Bone marrow (tissue), 2 donors: ENCODE measurements at places on chromosomes 11 and 22.

GRCh38 chr11:33451364-33451763 lies 194.2 kb downstream of the HIPK3 start:
- no peak for DNase-seq

- no peak for DNase-seq
Observed at GRCh38 chr11:121517996-121518395, 65.2 kb upstream of the SORL1-AS1 start.

- DNase-seq, result no peak
Observed at GRCh38 chr11:126375726-126376125, 20.2 kb downstream of the ST3GAL4 start.

DNA sequence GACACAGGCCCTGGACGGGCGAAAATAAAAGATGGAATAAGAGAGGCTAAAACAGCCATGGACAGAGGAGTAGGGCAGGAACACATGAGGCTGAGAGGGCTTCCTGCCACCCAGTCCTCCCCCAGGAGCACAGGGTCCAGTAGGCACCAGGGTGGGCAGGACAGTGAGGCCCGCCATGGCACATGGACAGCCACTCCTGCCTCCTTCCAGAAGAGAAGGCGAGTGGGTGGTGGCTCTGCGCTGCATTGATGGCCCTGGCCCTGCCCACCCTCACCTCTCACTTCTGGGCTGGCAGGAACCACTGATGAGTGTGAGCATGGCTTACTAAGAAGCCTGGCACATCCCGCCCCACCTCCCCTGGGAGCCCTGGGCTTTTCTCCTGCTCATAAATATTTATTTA lies 51.2 kb downstream of the TPBGL start:
- DNase-seq, result no peak

GRCh38 chr22:39979048-39979447 lies 15.7 kb upstream of the FAM83F start:
- DNase-seq, result no peak

- DNase-seq, result no peak
Observed at GRCh38 chr11:67392183-67392715, 463 bp downstream of the RAD9A start.

- DNase-seq, result no peak
Observed at GRCh38 chr11:46120346-46121300, 631 bp downstream of the PHF21A start.
